ENCODE measurements at places on chromosomes 3 and 15.

DNA sequence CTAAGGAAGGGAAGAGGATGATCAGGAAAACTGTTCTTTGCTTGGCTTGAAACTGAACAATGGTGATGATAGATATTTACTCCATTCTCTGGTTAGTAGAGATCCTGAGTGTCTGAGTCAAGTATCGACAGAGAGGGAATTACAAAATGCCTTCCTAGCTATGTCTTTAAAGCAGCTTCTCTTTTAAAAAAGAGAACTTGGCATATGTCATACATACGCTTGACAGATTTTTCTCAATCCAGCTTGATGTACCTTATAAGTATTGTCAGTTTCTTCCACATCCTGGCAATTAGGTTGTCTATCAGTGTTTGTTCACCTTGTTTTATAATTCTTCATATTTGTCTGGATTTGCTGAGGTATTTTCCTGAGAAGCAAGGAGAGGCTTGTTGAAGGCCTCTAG is 5.0 kb upstream of the EPHB1 start:
- no peak for DNase-seq

DNA sequence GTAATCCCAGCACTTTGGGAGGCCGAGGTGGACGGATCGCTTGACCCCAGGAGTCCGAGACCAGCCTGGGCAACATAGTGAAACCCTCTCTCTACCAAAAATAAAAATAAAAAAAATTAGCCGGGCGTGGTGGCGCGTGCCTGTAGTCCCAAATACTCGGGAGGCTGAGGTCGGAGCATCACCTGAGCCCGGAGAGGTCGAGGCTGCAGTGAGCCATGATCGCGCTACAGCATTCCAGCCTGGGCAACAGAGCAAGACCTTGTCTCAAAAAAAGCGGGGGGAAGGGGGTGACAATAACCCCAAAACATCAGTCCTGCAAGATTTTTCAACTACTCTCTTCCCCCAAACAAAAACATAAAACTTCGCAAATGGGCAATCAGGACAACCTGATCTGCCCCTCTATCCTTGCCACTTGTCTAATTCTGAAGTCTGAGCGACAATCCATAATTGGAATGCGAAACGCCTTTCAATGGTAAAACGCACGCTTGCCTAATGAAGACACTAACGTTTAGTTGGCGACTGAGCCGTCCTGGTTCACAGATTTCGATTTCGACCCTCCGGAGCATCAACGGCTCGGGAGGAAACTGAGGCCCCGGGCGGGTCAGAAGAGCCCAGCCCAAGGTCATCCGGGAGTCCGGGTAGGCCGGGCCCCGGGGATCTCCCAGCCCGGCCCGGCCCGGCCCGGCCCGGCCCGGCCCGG is 868 bp downstream of the BTBD1 start:
- peak; percentile 22 for DNase-seq

- DNase-seq: no peak
These were observed 3.0 kb upstream of the MAP1A start for GRCh38 chr15:43514241-43515057.

DNA sequence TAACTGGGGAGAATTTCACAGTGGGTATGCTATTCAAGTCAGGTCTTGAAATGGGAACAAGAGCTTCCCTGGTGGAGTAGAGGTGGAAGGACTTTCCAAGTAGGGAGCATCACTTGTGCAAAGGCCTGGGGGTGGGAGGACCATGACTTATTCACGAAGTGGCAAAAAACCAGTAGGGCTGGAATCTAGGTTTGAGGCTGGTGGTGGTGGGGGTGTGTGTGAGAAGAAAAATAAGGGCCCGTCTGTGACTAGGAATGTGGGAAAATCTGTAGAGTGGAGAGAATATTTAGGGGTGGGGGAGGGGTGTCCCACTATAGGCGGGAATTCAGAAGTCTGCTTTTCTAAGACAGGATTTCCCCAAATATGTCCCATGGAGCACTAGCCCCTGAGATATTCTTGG is 271.9 kb upstream of the TBL1XR1 start:
- DNase-seq: no peak

DNA sequence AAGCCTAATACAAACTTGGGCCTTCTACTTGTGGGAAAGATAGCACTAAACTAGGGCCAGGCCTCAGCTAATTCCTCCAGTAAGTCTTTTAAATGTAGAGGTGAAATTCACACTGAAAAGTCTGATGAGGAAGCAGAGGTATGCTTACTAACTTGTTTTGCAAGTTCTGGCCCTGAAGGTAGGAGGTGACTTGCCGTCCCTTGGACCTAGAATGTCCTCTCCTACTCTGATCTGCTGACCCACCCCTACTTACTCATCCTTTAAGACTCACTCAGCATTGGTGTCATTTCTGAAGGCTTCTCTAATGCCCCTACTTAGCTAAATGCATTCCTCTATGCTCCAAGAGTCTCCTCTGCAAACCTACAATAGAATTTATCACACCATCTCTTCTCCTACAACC is 19.4 kb downstream of the RIOX2 start:
- DNase-seq: no peak

- DNase-seq: no peak
These were observed 1.1 kb upstream of the ZNF639 start for GRCh38 chr3:179321668-179322285.

GRCh38 chr15:67779549-67780111 is 45.7 kb upstream of the SKOR1 start:
- no peak for DNase-seq

DNA sequence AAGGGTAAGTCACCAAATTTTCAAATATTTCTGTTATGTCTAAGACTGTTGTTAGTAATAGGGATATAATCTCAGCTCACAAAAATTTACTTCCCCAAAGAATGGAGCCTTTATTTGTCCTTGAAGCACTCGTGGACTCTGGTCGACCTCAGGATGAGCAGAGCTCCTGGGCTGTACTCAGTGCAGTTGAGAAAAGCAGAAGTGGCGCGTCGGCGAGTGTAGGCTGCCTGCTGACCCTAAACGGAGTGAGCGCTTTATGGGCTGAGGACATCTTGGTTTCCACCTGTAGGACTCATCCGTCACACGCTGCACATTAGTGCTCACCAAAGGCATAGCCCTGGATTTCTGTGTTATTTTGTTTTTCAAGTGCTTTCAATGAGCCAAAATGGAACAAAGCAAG is 11.0 kb downstream of the GABRA5 start:
- no peak for DNase-seq

- DNase-seq: peak; percentile 66
These were observed 263.3 kb downstream of the ABHD5 start for GRCh38 chr3:43953814-43954692.

DNA sequence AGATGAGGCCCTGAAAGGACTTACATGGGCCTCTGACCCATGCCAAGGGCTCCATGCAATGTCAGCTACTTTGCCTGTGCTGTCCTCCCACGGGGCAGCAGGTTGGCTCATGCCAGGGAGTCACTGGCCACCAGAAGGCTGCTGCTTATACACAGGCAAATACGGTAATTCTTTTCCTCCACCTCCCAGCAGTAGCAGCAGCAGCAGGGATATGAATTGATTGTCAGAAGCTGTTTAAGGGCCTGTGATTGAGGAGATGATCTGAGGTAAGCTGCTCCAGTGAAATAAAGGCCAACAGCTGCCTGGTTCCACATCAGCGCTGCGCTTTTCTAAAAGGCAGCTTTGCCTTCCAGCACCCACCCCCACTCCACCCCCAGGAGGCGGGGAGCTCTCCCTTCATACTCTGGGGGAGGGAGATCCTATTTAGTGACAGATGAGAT is 250.5 kb downstream of the SHQ1 start:
- DNase-seq: no peak

- DNase-seq: no peak
These were observed 15.5 kb upstream of the THRB start for GRCh38 chr3:24510030-24510648.

DNA sequence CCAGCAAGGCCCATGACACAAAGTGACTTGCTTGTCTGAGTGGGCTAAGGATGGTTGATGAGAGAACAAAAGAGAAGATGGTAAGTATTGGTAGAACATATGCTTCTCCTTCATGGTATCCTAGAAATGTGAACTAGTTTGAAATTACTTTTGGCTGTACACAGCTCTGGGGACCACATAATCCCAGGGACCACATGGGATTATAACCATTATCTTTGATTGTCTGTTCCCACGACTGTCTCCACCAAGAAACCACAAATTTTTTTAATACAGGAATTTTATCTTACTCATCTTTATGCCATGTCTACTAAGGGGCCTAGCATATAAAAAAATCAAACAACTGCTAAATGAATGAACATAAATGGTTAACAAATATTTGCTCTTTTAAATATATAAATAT is 155.3 kb upstream of the PRICKLE2 start:
- no peak for DNase-seq

DNA sequence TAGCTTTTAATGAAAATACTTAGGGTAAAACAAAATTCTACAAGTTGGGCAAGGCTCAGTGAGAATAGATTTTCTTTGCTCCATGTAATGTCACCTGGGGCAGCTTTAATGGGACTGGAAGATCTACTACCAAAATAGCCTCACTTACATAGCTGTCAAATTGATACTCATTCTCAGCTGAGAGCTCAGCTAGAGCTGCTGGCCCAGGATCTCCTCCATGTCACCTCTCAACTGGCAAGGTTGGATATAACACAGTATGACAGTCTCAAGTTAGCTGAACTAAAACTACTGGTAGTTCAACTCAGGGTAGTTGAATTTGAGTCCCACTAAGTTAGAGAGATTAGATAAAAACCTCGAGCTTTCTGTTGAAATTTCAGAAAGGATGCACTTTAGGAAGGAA is 218.5 kb upstream of the PLSCR5 start:
- DNase-seq: no peak

GRCh38 chr15:92149029-92149428 is 244.7 kb upstream of the ST8SIA2 start:
- DNase-seq: no peak

DNA sequence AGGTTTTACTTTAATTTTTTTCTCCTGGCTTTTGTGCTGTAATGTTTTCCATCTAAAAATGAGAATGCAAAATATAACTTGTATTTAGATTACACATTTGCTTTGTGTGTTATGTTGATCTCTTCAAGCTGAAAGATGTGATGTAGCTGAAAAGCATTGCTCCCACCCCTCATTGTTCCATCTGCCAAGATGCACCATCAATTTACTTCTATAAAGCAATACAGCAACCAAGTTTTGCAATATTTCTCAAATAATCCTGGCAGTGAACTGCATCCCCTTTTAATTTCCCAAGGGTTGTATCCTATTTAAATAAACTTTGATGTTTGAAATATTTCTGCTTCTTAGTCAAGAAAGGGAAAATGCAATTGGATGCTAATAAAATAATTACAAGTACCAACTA is 52.6 kb upstream of the DUT start:
- no peak for DNase-seq

- no peak for DNase-seq
These were observed 22.5 kb upstream of the AQP9 start for GRCh38 chr15:58115692-58116091.

GRCh38 chr15:42069025-42069424 is 25.3 kb downstream of the PLA2G4D start:
- DNase-seq: no peak

GRCh38 chr15:52243697-52244555 is 51.7 kb downstream of the MYO5C start:
- no peak for DNase-seq

DNA sequence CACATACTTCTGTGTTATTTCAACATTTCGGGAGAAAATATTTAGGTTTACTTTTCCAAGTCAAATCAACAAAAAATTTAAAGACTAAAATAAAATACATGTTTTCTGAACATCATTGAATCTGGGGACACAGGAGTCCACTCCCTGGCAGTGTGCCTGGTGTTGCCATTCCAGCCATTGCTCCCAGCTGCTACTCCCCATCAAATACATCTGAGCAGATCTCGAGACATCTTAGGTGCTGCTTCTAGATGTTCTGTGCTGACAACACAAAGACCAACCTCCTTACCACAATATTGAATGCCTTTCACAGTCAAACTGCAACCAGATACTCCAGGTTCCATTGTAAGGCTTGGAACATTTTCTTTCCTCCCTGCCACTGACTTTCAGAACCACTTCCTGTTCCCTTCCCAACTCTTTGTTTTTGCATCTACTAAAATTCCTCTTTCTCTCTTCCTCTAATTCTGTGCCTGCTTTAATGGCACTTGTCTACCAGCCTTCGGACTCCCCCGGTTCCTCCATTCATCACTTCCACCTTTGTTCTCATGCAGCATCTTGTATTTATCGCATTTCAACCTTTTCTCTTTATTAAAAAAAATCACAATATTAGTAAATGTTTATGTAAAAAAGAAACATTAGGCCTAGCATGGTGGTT is 81.1 kb upstream of the SLC4A7 start:
- no peak for DNase-seq

GRCh38 chr15:74709892-74710291 is 14.1 kb upstream of the EDC3 start:
- DNase-seq: no peak

GRCh38 chr15:65841121-65841930 is 28.0 kb upstream of the RAB11A start:
- no peak for DNase-seq

DNA sequence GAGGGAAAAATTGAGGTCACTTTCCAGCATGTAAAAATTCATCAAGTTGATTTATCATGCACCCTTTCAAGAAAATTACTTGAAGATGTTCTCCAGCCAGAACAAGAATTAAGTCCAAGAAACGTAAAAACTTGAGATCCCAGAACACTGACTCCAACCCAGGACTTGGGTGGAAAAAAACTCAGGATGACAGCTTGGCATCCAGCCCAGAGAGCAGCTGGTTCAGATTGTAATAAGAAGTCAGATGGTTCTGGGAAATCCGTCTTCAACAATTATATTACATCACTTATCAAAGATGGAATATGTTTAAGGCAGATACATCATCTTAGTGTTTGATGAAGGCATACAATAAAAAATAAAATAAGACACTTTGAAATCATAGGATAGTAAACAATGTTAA is 23.0 kb upstream of the DNAJC13 start:
- no peak for DNase-seq

DNA sequence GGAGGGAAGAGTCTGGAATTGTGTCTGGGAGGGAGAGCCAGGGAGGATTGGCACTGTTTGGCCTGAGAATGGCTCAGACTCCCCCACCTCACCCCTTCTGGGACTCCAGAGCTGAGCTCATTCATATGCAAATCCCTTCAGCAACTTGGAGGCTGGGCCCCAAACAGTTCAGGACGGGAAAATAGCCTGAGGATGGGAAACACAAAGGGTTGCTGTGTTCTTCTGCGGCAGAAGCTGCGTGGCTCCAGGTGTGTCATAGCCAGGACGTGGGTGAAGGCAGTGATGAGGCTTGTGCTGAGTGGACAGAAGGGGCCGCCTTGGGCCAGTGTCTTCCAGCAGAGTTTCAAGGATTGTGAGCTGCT is 16.6 kb downstream of the MASP1 start:
- DNase-seq: no peak

- DNase-seq: no peak
These were observed 60.9 kb downstream of the MORC1 start for GRCh38 chr3:109057056-109057455.

DNA sequence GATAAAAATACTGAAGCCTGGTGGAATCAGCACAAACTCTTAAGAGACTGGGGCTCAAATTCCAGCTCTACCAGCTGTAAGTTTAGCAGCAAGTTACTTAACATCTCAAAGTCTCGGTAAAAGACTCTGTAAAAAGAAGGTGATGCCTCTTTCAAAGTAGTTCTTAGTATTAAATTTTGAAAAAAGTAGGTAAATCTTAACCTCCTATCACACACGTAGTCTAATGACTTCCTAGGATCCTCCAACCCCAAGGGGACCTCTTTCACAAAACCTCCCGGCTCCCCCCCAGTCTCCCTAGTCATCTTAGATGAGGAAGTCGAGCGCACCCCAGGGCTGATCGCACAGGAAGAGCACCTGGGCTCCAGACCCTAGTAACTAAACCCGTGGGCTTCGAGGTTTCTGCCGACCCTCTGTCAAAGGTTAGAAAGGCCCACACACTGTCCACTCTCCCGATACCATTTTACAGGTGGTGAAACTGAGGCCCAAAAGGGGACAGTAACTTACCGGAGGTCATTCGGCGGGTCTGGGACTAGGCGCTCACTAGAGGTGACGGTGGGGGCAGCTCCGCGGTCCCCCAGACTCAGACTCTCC is 427 bp downstream of the MBD4 start:
- DNase-seq: no peak
